Activated T-cell treated with anti-CD3 and anti-CD28 coated beads, Interleukin-2, amount 50 U/mL, for 72 hours (primary cell): ENCODE measurements at places on chromosomes 3 and 15.

GRCh38 chr3:49966233-49966942, 26.4 kb downstream of the RBM6 start:
- DNase-seq: no peak

DNA sequence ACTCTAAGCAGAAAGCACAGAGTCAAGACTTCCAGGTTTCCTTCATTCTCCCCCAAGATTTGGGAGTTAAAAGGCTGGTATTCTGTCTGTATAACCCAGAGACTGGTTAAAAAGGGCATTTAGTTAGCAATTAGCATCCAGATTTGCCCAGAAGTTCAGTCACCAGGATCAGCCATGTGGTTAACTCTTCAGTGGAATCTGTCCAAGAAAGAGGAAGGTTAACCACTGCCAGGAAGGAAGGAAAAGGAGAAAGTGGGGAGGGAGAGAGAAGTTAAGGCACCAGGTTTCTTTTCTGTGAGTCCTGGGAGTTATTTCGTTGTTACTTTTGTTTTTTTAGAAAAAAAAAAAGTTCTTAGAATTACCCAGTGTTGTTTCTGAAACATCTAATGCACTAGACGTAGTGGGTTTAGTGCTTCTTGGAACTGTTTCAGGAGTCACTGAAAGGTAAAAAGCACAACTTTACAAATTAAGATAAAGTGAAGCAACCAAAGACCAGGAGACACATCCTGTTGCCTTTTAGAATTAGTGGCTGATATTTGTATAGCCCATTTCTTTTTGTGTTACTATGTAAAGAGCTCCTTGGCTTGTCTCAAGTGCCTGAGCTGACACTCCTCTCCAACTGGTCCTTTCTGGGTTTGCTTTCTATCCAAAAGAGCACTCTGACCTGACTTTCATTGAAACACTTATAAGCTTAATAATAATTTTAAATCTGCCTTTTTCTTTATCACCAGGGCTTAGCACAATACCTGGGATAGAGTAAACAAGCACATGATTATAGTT, 128.6 kb downstream of the ABI3BP start:
- no peak for DNase-seq

GRCh38 chr3:55719508-55719907, 232.4 kb upstream of the WNT5A start:
- no peak for DNase-seq

DNA sequence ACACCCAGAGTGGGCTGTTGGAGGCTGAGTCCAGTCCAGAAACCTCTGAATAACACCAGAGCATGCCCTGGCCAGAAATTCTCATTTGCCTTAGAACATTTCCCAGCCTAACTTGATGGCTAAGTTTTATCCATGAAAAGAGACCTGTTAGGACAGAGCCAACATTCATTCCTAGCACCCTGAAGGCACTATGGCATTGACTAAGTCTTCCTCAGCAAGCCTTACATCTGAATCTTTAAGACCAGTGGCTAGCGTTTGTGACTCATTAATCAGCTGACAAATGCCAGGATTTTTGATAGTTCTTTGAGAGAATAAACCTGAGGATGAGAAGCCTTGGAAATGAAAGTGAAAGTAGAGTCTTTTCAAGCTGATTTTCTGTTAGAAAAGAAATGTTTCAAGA, 1087.1 kb upstream of the ALCAM start:
- DNase-seq: no peak

- DNase-seq: peak; percentile 72
Measured at GRCh38 chr15:40793216-40793989, 13.5 kb upstream of the ZFYVE19 start.

DNA sequence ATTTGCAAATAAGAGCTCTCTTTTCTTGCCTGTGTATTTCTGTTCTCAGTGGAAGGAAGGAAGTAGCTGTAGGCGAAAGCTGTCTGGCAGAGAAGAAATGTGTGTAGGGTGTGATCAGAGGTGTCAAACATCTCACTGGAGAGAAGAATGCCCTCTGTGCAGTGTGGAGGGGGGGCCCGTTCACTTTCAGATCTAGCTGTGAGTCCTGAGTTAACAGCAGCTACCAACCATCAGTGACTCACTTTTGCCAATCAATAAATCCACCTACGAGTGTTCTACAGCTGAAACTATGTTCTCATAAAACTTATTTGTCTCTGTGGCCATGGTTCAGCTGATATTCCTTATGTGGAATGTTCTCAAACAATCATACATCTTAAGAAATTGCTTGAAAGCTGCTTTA, 103.7 kb downstream of the FRMD4B start:
- peak; percentile 70 for DNase-seq

DNA sequence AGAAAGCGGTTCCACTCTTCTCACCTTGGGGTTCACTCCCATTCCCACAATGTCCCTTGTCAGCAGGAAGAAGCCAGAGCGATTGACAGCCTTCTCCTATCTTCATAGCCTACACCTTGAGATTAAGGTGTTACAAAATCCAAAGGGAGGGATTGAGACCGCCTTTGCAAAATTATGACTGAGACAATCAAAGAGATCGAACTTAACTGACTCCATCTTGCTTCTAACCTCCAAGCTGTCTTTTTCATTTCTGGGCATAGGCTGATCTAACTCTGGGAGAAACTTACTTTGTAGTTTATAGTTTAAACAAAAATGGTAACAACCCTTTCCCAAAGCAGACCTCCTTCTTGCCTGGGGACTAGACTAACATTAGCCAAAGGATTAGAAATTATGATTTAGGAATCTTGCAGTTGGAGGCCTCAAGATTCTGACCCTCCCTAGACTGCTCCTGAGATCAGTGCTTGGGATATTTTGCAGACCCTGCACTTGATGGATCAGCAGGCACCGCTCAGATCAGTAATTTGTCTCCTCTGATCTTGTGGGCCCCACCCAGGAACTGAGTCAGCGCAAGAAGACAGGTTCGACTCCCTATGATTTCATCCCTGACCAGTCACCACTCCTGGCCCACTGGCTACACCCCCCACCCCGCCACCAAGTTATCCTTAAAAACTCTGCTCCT, 40.0 kb downstream of the PAQR5 start:
- DNase-seq: no peak

- DNase-seq: no peak
Measured at GRCh38 chr15:63572749-63573464, 24.3 kb upstream of the FBXL22 start.

- DNase-seq: no peak
Measured at GRCh38 chr15:89746386-89746780, 4.7 kb downstream of the MESP1 start.

DNA sequence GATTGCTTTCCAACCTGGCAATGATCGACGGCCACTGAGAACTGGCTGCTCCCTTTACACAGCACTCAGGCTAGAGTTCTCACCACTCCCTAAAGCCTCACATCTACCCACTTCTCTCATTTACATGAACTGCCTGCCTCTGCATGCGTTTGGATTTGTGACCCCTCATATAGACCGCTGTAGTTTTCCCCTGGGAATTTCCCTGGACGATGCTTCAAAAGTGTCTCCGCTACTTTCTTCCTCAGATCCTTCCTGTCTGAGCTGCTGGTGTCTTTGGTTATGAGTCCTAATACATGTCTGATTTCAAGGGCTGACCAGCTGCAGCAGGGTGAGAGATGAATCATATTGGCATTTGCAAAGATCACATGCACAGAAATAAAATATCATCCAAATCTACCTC, 116.7 kb upstream of the ETV5 start:
- no peak for DNase-seq

DNA sequence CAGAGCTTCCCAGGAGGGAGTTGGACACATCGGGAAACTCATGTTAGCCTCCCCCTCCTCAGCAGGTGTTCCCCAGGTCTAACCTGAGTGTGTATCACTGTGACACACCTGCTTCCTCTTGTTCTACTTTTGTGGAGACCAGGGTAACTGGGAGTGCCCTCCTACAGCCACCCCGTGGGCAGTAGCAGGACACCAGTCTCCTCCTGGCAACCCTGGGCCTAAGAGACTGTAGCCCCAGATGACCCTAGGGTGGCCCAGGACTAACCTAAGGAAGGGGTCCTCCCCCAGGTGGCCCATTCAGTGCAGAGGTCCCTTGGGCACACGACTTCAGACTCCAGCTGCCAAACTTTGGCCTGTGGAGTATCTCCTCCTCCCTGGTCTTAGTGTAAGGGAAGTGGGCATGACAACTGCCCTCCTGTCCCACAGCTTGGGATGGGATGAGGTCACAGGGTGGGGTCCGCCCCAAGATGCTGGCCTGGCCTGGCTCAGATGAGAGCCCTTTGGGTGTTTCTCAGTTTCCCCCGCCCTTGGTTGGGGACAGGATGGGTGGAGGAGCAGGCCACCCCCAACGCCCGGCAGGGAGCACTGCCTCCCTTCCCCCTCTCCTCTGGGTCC, 4.8 kb downstream of the CSK start:
- no peak for DNase-seq

DNA sequence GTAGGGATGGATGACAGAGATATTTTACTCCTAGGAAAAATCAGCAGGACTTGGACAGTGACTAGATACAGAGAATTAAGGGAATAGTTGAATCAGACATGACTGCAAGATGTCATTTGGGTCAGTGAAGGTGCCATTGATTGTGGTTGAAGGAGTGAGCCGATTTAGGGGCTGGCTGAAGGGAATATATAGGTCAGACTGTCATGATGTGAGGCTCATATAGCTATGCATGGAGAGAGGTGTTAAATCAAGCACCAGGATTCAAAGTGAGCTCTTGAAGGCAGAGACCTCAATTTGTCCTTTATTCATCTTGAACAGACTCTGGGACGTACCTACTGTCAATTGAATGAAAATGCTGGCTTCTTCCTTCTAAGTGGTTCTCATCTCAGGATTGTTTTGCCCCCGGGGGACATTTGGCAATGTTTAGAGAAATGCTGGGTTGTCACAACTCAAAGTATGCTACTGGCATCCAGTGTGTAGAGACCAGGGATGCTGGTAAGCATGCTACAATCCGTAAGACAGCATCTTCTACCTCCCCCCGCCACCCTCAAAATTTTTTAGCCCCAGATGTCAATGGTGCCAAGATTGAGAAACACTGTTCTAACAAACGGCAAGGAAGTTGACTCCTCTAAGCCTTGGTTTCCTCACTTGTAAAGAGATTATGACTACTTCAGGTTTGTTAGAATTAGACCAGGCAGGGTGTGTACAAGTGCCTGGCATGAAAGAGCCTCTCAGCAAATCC, 7.8 kb downstream of the ATP2C1 start:
- no peak for DNase-seq

- DNase-seq: no peak
Measured at GRCh38 chr3:131421957-131422498, 40.5 kb downstream of the NUDT16 start.

DNA sequence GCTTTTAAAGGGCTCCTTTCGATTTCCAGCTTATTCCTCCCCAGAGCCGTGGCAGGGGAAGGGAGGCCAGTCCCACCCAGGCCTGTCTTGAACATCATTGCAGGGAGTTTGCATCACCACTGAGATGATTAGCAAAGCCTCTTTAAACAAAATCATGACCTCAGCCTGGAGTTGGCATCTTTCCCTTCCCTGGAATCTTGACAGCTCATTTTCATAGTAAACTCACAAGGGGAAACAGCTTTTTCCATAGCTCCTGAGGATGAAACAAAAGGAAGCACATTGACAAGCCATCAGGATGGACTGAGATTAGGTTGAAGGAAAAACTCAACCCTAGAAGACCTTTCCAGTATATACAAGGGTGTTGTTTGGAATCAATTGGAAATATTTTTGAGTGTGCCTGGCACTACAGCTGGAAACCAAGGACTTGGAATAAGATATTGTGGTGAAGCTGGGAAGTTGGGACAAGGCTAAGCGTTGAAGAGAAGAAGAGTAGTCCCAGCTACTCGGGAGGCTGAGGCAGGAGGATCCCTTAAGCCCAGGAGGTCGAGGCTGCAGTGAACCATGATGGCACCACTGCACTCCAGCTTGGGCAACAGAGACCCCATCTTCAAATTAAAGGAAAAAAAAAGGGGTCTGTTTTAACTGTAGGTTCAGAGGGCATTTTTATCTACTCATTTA, 3.1 kb upstream of the LARP6 start:
- DNase-seq: no peak

DNA sequence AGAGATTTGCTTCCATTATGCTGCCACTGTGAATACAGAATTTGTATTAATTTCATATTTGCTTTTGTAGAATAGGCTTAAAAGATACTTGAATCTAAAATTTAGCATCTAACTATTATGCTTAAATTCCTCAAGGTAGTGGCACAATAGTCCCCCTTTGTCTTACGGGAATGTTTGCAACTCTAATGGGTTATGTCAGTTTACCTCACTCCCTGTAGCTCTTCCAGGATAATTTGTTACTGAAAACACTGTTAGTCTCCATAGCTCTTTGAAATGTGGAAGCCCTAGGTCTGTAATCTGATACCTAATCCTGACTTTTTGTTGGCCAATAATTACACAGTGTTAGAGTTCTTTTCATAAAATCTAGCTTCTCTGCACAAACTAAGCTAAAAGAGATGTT, 433.4 kb downstream of the PYDC2 start:
- DNase-seq: no peak

DNA sequence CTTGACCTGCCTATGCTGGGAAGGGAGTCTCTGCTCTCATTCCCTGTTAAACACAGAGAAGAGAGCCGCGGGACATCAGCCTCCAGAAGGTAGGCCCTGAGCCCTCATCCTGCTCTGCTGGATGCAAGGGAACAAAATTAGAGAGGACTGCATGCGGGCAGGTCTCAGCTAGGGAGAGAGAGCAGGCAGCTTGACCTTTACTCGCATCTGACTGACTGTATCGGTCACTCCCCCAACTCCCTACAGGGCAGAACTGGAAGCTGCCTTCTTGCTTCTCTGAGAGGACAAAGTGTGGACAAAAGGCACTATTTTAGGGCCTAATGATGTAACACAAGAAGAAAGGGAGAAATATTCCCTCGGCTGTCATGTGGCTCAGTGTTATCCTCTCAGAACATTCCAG, 38.7 kb upstream of the ATOSA start:
- DNase-seq: no peak

DNA sequence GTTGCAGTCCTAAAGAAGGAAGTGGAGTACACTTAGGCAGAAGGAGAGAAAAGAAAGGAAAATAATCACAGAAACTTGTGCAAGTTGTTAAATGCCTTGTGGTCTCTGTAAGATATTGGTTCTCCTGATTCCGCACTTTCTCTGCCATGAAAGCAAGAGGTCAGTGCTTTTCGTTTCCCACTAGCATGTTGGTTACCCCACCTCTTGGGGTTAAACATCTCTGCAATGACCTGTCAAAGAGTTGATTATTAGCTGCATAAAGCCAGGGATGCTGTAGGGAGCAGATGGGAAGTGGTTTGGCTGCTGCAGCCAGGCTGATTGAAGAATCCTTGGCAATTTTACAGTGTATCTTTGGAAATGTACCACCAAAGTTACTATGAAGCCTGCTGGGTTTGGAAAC, 33.3 kb downstream of the ZNF609 start:
- DNase-seq: no peak

GRCh38 chr15:88017753-88018152, 238.8 kb downstream of the NTRK3 start:
- no peak for DNase-seq

DNA sequence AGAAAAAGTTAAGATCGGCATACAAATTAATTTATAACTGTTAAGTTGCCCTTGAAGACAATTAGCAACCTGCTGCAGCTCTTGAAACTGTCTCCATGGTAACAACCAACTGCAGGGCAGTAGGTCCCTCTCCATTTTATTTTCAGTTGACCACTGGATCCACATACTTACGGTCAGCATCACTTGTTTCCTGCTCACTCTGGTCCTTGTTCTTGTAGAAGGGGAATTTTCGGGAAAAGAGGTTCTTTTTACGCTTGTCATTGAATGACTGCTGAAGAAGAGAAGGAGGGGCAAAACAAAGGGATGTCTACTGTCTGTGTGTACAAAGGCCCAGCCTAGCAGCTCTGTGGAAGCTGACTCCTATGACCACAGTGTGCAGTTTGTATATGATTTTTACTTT, 46.8 kb upstream of the MELTF start:
- DNase-seq: no peak

GRCh38 chr3:2856138-2857133, 253.7 kb downstream of the IL5RA start:
- DNase-seq: no peak

- no peak for DNase-seq
Measured at GRCh38 chr3:126926684-126927400, 56.1 kb upstream of the PLXNA1 start.
